Stimulated activated CD8-positive, alpha-beta memory T cell treated with anti-CD3 and anti-CD28 coated beads, Interleukin-7, amount 100 ng/mL, for 1 hour (primary cell): ENCODE measurements at places on chromosomes 3 and 15.

DNA sequence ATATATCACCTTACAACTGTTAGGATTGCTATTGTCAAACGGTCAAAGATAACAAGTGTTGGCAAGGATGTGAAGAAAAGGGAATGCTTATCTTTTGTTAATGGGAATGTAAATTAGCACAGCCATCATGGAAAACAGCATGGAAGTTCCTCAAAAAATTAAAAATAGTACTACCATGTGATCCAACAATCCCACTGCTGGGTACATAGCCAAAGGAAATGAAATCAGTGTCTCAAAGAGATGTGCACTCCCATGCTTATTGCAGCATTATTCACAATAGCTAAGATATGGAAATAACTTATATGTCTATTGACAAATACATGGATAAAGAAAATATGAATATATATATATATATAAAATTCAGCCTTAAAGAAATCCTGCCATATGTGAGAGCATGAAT lies 274.6 kb downstream of the EDEM1 start:
- no peak for DNase-seq

GRCh38 chr15:57567891-57568290 lies 23.8 kb upstream of the MYZAP start:
- no peak for DNase-seq

DNA sequence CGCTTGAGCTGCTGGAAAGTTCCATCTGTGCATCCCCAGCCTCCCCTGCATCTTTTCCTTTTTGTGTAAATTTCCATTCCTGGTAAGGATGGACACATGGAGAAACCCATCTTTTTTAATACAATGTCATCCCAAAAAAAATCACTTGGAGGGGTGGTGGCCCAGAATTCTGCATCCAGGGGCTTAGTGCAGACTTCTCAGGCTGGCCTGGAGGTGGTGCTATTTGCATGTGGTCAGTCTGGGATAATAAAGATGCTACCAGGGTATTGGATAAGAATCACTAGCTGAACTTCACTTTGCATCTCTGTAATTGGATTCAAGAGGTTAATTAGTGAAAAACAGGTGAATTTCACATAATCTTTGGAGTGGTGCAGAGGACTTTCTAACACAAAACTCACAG lies 1.8 kb upstream of the ZSCAN2 start:
- no peak for DNase-seq

DNA sequence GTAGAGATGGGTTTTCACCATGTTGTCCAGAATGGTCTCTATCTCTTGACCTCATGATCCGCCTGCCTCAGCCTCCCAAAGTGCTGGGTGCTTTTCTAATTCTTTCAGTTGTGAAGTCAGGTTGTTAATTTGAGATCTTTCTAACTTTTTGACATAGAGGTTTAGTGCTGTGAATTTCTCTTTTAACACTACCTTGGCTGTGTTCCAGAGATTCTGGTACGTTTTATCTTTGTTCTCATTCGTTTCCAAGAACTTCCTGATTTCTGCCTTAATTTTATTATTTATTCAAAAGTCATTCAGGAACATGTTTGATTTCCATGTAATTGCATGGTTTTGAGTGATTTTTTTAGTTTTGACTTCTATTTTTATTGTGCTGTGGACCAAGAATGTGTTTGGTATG lies 63.5 kb upstream of the CCDC54 start:
- DNase-seq: no peak

DNA sequence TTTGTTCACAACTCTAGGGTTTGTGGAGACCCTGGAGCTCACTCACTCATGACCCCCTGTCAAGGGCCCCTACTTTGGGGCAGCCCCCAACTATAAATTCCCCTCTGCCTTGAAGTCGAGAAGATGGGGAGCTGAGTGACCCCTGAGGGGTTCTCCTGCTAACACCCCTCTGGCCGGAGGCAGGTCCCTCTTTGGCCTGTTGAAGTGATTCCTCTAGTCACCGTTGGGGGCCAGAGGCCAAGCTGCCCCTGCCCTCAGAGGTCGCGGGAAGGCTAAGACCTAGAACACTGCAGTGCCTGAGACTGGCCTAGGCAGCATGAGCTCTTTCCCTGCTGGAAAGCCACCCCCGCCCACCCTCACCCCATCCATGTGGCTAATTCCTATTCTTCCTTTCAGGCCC lies 15.4 kb upstream of the SKOR1 start:
- no peak for DNase-seq

- no peak for DNase-seq
Measured at GRCh38 chr15:72599855-72600464, 54.5 kb upstream of the GOLGA6B start.

DNA sequence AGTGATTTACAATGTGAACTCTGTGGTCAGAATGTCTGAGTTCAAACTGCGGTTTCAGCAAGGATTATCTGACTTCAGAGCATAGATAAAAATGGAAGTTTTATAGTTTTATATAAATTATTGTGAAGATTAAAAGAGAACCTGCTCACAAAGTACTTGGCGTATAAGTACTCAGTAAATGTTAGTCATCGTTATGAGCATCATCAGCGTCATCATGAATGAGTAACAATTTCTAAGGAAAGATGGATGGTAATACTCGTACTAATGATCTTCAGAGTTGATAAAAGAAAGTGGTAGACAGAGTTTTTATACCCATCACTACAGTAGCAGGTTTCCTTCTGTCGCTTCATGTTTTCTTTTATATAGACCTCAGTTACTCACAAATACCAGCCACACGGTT lies 341.8 kb downstream of the RAP2B start:
- DNase-seq: no peak

- DNase-seq: no peak
Measured at GRCh38 chr15:47796339-47796738, 79.0 kb downstream of the SEMA6D start.

DNA sequence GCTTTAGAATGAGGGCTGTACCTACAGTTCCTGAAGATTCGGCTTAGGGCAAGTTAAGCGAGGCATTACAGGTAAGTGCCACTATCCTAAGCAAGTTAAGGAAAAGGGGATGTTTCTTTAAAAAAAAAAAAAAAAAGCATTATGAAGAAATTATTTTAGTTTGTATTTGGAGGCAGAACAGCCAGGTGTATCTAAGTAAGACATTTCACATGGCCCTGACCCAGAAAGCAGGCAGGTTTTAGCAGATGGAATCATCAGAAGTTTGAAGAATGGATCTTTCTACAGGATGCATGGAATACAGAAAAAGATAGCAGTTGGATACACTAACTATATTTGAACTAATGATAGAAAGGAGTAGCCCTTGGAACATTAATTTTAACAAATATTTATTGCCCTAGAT lies 105.6 kb downstream of the OSBPL10 start:
- DNase-seq: no peak
